Activated CD8-positive, alpha-beta T cell treated with anti-CD3 and anti-CD28 coated beads for 36 hours (primary cell): ENCODE measurements at places on chromosomes 7 and 10. TPM values are rescaled to one million over a fixed set of nuclear protein-coding genes. Genes with fewer than 3 reads are reported as not detected.

The HOXA9 gene
- not detected for total RNA-seq

The COL17A1 gene
- not detected for total RNA-seq

The EMX2 gene
- total RNA-seq = not detected

The AGAP5 gene
- total RNA-seq = 9.8 TPM

The DOCK4 gene
- total RNA-seq = 0.31 TPM

The SMURF1 gene
- 8.3 TPM for total RNA-seq

The ABCB1 gene
- total RNA-seq = 8.8 TPM

The KCND2 gene
- total RNA-seq = not detected

The C10orf67 gene
- total RNA-seq = 0.32 TPM

The SYT15 gene
- total RNA-seq = 0.59 TPM

The SPDYE2B gene
- not detected for total RNA-seq

The GRID2IP gene
- total RNA-seq = 0.18 TPM

The SOSTDC1 gene
- total RNA-seq = not detected

The CD36 gene
- total RNA-seq = not detected

The ZPBP gene
- total RNA-seq = not detected

The C7orf57 gene
- total RNA-seq = 0.83 TPM

The PTPN20 gene
- total RNA-seq = 0.11 TPM

The COPS6 gene
- 81.3 TPM for total RNA-seq

The CDC14C gene
- total RNA-seq = not detected

The ZNF277 gene
- total RNA-seq = 25.8 TPM

The PLXDC2 gene
- total RNA-seq = not detected

The ADIRF gene
- total RNA-seq = not detected

The CDK14 gene
- total RNA-seq = 0.27 TPM

The SMKR1 gene
- total RNA-seq = 2.6 TPM

The GIMAP8 gene
- 8.6 TPM for total RNA-seq

The HOXA7 gene
- not detected for total RNA-seq

The CYP3A4 gene
- not detected for total RNA-seq

The MICALL2 gene
- 3.0 TPM for total RNA-seq

The DNAJB6 gene
- 80.6 TPM for total RNA-seq

The BRI3 gene
- 47.6 TPM for total RNA-seq

The SSC4D gene
- total RNA-seq = 0.67 TPM

The ARPC1B gene
- total RNA-seq = 307 TPM

The NPFFR1 gene
- not detected for total RNA-seq

The GIMAP6 gene
- 21.5 TPM for total RNA-seq

The SLC26A3 gene
- total RNA-seq = not detected

The ELMO1 gene
- total RNA-seq = 75.3 TPM

The SCRN1 gene
- total RNA-seq = 10.8 TPM

The OR6B1 gene
- not detected for total RNA-seq
